Activated CD8-positive, alpha-beta T cell treated with anti-CD3 and anti-CD28 coated beads for 36 hours (primary cell): ENCODE measurements at places on chromosomes 6 and 20. TPM values are rescaled to one million over a fixed set of nuclear protein-coding genes. Genes with fewer than 3 reads are reported as not detected.

Gene MUC22
- not detected for total RNA-seq

DNA sequence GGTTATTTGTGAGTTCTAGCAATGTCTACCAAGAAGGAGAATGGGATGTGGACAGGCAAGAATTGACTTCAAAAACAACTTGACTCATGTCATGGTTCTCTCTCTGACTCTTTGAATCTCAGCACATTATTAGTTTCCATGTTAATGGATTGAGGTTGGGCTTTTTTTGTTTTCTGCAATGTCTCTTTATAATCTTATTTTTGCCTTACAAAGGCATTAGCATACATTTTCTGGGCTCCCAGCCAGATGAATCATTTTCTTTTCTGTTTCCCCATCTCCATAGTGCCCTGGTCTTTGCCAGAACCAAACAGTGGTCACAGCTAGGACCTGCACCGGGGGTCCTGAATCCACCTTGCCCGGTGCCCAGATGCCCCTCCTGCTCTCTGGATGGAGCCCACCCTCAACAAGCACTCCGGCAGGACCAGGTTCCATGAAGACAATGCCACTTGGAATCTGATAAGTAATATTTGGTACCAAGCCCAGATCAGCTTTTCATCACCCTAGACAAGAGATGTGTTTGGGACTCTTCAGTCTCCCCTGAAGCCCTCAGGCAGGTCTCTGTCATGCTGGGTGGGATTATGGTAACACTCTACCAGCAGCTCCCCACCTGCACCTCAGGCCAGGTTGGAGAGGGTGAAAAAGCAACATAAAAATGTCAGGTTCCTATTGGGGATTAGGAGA is 266.7 kb upstream of the SULF2 start:
- DNase-seq = no peak

- no peak for DNase-seq
Observed at GRCh38 chr20:25048519-25048952, 9.4 kb downstream of the ACSS1 start.

DNA sequence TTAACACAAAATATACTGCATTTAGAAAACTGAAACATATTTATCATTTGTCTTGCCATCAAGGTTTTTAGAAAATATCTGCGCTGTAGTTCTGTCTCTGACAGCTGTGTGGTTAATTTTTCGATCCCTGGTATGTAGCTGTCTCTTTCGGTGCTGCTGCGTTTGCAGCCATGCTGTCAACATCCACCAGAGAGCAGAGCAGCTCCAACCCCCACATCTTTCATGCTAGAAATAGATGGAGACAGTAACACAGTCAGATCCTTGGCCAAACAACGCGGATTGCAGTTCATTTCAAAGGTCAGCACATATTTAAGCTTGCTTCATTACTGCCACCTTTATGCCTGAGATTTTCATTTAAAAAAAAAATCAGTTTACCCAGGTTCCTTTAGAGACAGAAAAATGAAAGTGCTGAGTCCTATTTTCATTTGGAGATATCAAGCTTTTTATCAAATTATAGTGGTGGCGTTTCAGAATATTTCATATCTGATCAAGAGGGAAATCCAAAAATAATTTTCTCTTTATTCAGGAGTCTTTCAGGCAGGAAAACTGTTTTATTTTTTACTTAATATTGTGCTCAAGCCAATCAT is 157.7 kb upstream of the MMS22L start:
- no peak for DNase-seq

GRCh38 chr6:100796049-100796823 is 84.9 kb downstream of the ASCC3 start:
- DNase-seq = no peak

Gene CLDN20
- not detected for total RNA-seq

DNA sequence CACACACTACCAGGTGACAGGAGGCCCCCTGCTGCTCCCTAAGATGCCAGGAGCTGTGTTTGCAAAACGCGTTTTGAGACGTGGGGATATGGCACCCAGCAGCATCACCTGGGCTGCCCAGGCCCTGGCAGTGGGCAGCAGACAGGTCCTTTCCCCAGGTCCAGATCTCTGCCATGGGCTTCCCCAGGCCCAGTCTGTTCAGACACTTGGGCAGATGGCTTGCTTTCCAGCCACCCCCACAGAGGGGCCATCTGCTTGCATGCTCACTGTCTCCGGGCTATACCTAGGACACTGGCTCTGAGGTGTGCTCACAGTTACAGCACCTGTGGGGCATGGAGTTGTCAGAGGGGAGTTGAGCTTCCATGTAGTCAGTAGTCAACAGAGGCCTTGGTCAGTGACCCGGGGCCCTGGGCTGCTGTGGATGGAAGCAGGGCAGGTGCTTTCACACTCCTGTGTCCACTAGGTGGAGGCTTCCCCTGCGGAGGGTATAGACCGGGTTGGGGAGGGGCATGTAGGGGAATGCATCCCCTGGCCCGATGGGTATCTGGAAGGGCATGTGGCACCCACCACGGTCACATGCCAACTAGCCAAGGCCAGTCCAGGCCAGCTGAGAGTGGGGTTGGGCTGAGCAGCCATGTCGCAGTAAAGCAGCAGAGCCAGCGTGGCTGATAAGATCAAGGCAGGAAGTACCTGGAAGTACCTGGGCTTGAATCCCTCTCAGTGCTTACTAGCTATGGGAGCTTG is 185.4 kb upstream of the SLC24A3 start:
- DNase-seq = no peak

GRCh38 chr6:36949636-36950035 is 4.9 kb upstream of the PI16 start:
- DNase-seq = no peak

- peak; percentile 16 for DNase-seq
Observed at GRCh38 chr20:3209946-3210317, 634 bp downstream of the ITPA start.

Gene SAPCD1
- 18.7 TPM for total RNA-seq

DNA sequence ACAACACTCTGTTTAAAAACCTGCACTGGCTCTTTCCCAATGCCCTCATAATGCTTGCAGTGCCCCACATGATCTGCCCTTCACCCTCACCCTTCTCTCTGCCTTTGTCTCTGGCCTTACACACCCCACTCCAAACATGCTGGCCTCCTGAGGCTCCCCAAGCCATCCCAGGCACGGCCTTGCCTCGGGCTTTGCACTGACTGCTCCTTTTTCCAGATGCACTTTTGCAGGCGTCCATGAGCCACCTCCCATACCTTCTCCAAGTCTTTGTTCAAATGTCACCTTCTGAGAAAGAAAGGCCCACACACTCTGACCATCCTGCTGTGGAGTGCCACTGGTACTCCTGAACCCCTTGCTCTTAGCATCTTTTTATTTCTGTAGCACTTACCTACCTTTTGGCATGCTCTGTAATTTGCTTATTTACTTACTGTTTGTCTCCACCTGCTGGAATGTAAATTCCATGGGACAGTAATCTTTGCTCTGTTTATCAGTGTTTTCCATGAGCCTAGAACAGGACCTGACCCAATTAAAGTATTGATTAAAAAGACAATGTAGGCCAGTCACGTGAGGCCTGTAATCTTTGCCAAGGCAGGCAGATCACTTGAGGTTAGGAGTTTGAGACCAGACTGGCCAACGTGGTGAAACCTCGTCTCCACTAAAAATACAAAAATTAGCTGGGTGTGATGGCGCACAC is 30.7 kb downstream of the GFRA4 start:
- DNase-seq = no peak

- DNase-seq = no peak
Observed at GRCh38 chr6:30844118-30844535, 40.2 kb upstream of the DDR1 start.

- DNase-seq = no peak
Observed at GRCh38 chr6:79423216-79423615, 114.0 kb downstream of the LCA5 start.
